Astrocyte (in vitro differentiated cells and primary cell): ENCODE measurements at places on chromosomes 3 and 15. TPM values are rescaled to one million over a fixed set of nuclear protein-coding genes. Genes with fewer than 3 reads are reported as not detected.

DNA sequence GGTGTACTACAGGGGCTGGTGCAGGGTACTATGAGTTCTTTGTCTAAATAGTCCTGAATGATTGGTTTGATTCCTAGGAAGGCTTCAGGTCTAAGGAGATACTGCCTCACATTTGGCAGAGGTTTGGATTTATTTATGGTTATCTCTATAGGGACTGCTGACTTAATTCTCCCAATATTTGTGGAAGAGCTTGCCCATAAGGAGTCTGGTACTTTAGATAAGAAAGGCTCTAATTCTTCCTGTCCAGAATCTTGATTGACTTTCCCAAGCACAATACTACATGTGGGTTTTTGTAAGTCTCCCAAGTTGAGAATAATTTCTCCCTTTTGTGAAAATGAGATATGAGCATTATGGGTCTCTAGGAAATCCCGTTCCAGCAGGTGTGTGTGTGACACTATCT is 36.7 kb upstream of the AP4E1 start:
- no peak for DNase-seq

The THRB gene
- 6.8 and 8.5 TPM in 2 replicates for total RNA-seq

The GJD2 gene
- total RNA-seq: 0.48 and 1.00 TPM in 2 replicates

The GPR62 gene
- not detected in 2 replicates for total RNA-seq

GRCh38 chr3:150691414-150692040 is 12.2 kb downstream of the ERICH6 start:
- no peak for DNase-seq

- no peak for DNase-seq
These were observed 23.4 kb downstream of the ARMC8 start for GRCh38 chr3:138210528-138210927.

The SIDT1 gene
- total RNA-seq: not detected in 2 replicates

DNA sequence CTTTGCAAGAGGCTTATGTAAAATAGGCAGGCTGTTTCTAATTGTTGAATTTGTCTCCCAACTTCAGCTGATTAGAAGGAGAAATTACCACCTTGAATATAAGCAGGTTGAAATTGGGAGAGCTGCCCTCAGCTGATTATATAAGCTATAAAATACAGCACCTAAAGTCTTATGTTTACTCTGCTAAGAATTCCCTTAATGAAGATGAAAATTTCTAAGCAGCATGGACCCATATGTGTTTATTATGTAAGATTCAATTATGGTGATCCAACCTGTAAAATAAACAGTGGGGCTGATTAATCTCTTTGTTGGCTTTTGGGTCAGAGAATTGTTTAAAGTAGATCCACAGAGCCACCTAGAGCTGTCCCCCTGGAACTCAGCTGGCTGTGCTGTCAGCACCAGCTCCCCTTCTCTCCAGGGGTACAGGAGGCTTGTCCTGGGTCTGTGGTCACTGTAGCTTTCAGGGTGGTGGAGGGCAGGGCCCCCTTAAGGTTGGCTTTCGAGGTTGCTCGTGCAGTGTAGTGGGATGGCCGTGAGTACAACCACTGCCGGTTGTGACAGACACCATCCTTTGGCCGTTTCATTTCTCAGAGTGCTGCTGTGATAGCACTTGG is 9.5 kb downstream of the SLCO3A1 start:
- DNase-seq: no peak

The KCNMB2 gene
- total RNA-seq: not detected in 2 replicates

The JMJD7 gene
- 5.7 and 7.6 TPM in 2 replicates for total RNA-seq

DNA sequence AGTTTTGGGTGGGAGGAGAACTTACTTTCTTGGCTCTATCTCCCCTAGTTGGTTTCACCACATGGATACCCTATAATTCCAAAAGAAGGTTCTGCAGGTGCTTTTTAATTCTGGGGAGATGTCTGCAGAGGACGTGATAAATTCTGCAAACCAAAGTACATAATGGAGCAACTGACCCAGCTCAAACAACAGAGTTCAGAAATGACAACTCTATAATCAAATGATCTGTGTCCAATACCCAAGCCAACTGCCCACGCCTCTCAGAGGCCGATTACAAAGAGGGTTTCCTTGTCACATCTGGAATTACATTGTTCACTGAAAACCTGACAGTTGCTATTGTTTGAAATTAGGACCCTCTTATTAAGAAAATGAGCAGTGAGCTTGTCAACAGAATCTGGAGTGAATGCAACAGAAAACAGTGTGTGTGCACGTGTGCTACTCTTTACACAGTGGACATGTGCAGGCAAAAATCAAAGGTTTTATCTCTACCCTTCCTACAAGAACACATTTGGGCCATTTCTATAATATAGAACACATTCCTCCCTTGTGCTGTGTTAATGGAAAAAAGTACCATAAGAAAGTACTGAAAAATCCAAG is 593.0 kb downstream of the MAGI1 start:
- DNase-seq: no peak

DNA sequence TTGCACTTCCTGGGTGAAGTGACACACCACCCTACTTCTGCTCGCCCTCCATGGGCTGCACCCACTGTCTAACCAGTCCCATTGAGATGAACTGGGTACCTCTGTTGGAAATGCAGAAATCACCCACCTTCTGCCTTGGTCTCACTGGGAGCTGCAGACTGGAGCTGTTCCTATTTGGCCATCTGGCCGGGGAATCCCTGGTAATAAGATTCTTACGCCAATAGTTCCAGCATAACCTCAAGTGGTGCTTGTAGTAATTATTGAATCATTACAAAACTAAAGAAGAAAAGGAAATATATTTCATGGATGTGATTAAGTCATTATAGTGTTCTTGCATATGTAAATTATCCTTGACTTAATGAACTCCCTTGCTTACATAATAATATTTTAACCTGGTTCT is 841.9 kb downstream of the CADM2 start:
- DNase-seq: no peak
